ENCODE measurements at places on chromosomes 3 and 15.

DNA sequence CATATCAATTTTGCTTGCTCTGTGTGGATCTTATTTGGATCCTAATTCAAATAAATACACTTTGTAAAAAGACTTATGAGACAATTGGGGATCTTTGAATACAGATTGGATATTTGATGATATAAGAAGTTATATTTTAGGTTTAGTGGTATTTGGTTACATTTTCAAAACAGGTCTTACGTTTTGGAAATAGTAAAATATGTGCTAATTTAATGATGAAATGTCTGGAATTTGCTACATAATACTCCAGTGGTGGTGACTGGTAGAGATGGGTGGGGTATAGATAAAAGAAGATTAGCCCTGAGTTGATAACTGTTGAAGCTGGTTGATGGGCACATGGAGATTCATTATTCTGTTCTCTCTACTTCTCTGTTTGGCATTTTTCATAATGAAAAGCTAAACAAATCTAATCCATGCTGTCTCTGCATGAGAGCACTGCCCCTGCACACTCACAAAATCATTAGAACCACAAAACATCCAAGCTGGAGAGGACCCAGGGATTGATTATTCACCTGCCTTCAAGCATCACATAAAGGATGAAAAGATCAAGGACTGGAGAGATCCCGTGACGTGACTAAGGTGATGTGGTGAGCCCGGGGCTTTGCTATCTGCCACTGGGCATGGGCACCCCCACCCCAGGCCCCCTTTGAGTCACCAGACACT is 58.9 kb downstream of the TLE3 start:
- no peak for DNase-seq

DNA sequence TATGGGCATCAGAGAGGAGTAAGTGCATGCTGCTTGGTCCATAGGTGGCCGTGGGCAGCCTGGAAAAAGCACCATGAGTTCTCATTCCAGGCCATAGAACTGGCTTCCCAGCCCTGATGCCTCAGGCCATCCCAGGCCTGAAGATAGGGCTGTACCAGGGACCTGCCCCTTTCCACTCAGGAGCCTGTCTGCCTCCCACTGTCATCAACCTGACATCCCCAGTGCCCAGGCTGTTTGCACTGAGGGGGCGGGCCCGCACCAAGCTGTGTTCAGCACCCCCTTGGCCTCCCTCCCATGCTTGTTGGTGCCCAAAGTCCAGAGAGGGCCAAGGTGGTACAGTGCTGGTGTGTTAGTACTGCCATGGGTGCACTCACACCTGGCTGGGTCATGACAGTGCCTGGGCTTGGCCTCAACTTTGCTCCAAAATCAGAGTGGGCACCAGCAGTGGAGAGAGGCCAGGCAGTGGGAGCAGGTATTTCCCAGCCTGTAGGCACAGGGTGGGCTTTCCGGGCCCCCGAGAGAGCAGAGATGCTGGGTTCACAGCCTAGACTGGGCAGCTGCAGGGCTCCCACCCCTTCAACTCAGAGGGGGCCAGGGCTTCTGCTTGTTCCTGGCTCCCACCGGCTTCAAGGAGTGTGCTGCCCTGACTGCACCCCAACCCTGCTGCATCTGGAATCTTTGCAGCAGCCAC is 556.1 kb downstream of the SI start:
- no peak for DNase-seq

DNA sequence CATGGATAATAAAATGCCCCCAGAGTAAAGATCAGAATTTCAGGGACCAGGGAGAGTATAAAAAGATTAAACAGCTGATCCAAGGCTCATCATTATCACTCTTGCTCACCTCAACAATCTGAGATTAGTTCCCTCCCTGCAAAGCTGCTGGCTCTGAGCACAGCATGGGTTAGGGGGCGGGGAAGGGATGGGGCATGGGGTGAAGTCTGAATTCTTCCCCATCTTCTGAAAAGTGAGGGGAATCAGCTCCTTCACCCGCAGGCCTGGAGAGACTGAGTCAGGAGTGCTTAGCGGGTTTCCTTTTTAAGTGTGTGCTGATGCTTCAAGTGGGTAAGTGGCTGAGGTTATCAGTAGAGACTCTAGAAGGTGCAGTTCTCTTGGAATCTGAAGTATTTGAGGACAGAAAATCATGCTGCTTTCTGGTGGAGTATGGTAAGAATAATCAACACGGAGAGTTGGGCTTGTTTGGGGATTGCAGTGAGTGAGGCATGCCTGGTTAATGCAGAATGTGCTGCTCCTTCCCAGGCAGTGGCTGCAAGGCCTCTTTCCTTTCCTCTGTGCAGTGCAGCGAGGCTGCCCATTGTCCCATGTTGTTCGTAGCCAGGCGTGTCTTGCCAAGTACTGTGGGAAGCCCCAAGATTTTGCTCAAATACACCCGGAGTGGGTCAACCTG is 59.2 kb upstream of the TRAK1 start:
- DNase-seq, result peak; percentile 33

DNA sequence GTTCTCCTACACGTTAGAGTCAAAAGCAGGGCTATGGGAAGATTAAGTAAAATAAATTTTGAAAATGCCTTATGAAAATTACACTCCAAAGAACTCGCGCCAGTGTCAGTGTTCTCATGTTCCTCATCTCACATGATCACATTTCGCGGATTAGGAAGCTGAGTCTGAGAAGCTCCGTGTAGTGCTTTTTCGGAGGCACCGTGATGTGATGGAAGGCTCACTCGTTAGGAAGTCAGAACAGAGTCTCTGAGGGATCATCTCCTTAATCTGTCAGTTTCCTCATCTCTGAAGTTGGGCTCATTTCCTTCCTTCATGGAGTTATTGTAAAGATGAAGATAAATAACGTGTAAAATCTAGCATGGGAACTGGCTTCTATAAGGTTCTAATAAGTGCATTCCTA is 3.2 kb downstream of the ADIPOQ start:
- no peak for DNase-seq

- no peak for DNase-seq
Measured at GRCh38 chr3:12750223-12750622, 8.8 kb downstream of the TMEM40 start.

- DNase-seq, result no peak
Measured at GRCh38 chr3:173875790-173876189, 478.2 kb downstream of the NLGN1 start.

GRCh38 chr15:55742927-55743728 is at the start of gene PRTG:
PRTG (minus strand) TSS chr15:55743152; CDS start chr15:55742931, 221 bp downstream.
- peak; percentile 33 for DNase-seq

DNA sequence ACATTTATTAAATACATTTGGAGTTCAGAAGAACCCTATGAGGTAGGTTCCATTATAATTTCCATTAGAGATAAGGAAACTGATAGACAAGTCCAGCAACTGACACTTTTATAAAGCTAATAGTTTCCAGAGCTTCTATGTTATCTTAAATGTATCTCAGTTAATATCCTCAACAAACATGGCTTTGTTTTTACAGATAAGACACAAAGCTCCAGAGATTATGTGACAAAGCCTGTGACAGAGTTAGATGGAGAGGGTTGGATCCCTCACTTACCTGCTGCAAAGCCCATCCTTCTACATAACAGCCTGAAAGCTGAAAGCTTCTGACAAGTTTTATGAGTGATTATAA is 473 bp upstream of the COMMD2 start:
- no peak for DNase-seq

DNA sequence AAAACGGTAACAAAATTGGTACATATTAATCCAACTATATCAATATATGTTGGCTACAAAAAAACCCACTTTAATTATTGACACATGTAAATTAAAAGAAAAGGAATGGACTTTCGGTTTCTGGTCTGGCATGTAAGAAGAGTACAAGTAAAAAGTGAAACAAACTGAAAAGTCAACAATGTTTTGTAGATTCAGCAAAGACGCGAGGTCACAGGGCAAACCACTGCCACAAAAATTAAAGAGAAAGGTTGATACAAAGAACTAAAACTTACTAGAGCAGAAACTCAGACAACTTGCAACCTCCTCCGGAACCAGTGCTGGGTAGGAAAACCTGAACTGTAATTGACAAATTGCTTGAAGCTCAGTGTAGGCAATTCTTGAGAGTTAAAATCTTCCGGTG is 110.6 kb upstream of the ARPP21 start:
- no peak for DNase-seq
